ENCODE measurements at places on chromosomes 3 and 15.

GRCh38 chr3:136728473-136728872 lies 23.7 kb downstream of the STAG1 start:
- DNase-seq = no peak

DNA sequence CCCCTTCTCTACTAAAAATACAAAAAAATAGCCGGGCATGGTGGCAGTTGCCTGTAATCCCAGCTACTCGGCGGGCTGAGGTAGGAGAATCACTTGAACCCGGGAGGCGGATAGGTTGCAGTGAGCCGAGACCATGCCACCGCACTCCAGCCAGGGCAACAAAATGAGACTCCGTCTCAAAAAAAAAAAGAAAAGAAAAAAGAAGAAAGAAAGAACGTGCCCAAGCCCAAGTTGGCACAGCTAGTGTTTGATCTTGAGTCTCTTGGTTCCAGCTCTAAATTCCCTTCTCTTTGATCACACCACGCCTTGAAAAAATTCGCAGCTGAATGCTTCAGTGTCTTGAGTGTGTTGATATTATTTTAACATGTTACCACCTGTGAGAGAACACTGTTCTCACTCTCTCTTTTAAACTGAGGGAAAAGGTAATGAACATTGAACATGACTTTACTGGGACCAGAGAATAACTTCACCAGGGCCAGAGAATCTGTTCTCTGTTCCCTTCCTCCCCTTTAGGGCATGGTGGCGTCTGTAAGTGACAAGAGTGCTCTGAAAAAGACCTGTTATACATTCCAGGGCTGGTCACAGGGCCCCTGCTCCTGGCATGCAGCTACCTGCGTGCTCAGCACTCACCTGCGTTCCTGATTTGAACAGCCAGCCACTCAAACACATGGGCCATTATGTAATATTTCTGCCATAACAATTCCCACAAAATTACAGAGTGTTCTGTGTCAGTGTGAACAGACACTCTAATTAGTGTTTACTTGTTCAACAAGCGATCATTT lies 19.0 kb downstream of the SLCO3A1 start:
- no peak for DNase-seq

GRCh38 chr3:114953800-114954199 lies 193.3 kb downstream of the ZBTB20 start:
- no peak for DNase-seq

GRCh38 chr3:104396974-104397669 lies 969.6 kb upstream of the ALCAM start:
- DNase-seq = peak; percentile 13

- DNase-seq = no peak
Measured at GRCh38 chr3:46693038-46693891, at the start of gene ALS2CL. Gene ALS2CL (minus strand): TSS chr3:46693679. CDS start chr3:46689440, 4,239 bp downstream.

DNA sequence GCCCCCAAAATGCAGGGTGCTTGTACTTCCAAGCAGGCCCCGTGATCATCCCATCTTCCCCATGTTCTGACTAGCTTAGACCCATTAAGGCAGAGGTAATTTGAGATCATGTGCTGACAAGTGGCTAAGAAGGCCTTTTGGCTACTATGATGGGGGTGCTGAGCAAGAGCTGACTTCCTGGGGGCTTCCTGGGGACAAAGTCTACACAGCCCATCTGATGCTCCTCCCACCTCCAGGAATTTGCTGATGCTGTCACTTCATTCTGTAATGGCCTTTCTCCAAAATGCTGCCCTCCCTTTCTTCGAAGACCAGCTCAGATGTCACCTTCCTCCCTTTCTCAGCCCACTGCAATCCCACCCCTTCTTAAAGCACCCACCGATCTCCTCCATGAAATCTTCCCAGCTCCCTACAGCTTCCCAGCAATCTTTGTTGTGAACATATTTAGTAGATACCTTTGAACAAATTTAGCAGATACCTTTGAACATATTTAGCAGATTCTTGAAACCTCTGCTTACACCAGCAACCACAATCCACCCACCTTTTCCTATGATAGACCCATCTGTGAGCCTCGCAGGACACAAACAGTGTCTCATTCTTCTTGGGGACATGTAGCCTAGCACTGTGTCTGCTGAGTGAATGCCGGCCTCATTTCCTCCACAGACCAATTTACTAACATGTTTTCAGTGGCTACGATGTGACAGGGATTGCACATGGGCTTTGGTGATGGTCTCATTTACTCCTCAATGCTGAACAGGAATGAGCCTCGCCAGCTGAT lies 223.3 kb downstream of the EPHB1 start:
- no peak for DNase-seq

- no peak for DNase-seq
Measured at GRCh38 chr15:61457050-61457733, 228.1 kb upstream of the RORA start.

DNA sequence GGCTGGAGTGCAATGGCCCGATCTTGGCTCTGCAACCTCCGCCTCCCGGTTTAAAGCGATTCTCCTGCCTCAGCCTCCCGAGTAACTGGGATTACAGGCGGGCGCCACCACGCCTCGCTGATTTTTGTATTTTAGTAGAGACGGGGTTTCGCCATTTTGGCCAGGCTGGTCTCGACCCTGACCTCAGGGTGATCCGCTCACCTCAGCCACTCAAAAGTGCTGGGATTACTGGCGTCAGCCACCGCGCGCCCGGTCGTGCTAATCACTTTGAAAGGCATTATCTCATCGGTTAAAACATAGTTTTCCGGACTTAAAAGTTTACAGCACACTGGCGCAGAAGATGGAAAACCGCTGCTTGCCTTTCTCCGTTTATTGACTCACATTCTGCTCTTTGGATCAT lies 27.6 kb upstream of the MTHFS start:
- DNase-seq = no peak

- no peak for DNase-seq
Measured at GRCh38 chr3:71721651-71722157, 3.5 kb downstream of the EIF4E3 start.

DNA sequence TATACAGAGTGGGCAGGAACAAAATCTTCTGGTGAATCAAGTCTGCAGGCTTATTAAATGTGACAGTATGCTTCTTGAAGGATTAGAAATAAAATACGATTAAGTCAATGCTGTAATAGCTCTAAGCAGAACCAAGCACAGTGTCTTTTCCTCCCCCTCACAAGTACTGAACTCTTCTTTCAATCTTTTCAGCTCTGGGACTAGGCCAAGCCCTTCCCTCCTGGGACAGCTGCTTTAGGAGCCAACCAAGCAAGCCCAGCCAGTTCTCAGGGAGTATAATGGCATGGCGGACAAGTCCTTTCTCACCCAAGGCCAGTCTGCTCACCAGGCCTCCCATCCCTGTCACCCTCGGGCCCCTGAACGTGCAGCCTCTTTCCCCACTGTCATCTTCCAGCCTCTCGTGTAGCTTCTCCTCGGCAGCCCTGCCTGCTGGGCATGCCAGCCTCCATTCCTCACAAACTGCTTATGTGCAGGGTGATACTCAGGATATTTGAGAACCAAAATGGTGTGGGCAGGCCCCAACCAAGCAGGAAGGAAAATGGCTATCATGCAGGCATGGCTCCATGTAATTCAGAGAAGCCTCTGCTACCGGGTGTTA lies 8.4 kb upstream of the PPP1R2 start:
- peak; percentile 24 for DNase-seq

DNA sequence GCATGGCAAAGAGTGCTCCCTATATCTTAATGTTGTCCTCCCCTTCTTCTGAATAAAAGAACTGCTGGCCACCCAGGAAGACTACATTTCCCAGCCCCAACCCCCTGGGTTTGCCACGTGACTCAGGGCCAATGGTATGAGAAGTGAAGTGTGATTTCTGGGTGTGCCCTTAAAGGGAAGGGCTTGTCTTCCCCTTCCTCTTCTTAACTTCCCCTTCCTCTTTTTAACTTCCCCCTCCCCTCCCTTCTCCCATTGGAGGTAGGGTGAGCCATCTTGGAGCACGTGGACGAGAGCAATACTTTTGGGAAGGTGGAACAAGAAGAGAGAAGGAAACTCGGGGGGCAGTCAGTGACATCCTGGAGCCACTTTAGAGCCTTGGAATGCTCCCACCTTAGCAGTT lies 6.8 kb upstream of the KBTBD12 start:
- DNase-seq = no peak

- peak; percentile 64 for DNase-seq
Measured at GRCh38 chr3:157130467-157131251, 29.3 kb downstream of the CCNL1 start.

DNA sequence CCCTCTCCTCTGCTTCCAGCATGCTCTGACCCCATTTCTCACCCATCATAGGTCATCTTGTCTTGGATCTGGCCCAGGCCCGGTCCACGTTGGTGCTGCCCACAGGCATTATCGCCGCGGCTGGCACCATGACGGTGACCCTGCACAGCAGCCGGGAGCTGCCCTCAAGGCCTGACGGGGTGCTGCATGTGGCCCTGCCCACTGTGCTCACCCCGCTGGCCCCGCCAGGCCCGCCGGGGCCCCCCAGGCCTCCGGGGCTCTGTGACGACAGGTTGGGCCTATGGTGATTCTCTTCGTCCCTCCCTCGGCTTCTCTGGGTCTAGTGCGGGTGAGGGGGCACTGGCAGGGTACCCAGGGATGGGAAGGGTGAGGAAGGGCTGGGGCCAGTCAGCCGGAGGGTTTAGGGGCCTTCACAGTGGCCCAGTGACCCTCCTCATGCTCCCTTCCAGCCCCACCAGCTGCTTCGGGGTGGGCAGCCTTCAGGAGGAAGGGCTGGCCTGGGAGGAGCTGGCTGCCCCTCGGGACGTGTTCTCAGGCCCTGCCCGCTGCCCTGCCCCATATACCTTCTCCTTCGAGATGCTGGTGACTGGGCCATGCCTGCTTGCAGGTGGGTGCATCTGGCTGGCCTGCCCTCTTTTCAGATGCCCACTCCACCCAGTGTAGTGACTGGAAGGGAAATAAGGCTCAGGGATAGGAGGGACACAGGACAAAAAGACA lies 3.9 kb downstream of the VWA5B2 start:
- DNase-seq = no peak

- peak; percentile 31 for DNase-seq
Measured at GRCh38 chr15:83565553-83566159, 88.3 kb upstream of the ADAMTSL3 start.

DNA sequence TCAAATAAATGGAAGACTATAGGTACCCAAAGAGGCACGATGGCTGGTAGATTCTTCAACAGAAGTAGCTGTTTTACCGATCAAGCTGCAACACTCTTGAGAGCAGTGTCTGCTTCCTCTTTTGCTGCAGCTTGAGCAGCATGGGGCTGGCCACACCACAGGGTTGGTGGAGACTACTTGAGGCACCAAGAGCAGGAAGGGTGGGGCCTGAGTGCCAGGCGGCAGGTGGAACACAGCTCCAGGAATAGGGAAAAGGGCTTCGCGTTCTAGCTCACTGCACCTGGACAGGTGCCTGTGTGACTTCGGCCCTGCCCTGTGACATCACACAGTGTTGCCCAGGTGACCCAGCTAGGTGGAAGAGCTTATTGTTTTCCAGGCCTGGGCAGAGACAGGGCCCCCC lies at the start of gene CCDC33:
TSS of gene CCDC33 (plus strand) at position 365 of the 400 bp plus-strand sequence. CDS start 394 bp downstream, outside the sequence.
- no peak for DNase-seq

DNA sequence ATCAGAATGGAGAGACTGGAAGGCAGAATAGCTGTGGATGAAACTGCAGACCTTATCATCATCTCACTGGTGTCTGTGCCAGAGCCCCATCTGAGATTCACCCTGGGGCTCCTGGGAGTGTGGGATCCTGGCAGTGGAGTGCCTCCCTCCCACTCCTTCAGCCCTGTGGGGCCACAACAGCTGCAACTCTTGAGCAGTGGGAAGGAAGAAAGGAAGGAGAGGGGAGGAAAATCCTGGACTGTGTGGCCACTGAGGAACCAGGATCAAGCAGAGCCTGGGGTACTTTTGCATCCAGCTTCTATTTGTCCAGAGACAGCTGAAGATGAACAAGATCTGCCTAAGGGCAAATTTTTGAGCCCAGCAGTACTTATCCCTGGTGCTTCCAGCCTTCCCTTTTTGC lies 13.1 kb upstream of the ALDH1A2 start:
- no peak for DNase-seq

GRCh38 chr15:63277038-63277892 lies at the start of gene APH1B:
Gene APH1B (plus strand): TSS chr15:63277605. CDS start chr15:63277624, 19 bp downstream.
- DNase-seq = peak; percentile 72

DNA sequence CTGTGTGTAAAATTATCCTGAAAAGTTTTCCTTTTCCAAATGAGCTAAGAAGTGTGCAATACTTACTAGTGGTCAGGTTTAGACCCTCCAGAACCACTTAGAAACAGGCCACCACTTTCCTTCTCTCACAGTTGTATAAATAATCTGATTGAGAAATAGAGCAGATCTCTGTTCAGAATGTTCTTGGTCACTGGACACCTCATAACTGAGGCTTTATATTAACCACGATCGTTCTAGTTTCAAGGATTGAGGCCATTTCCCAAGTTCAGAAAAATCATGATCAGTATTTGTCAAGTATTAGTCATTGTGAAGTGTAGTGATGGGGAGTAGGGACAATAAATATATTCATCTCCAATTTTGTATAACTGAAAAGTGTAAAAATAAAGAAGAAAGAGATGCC lies 1.0 kb upstream of the MAP3K13 start:
- DNase-seq = peak; percentile 52

DNA sequence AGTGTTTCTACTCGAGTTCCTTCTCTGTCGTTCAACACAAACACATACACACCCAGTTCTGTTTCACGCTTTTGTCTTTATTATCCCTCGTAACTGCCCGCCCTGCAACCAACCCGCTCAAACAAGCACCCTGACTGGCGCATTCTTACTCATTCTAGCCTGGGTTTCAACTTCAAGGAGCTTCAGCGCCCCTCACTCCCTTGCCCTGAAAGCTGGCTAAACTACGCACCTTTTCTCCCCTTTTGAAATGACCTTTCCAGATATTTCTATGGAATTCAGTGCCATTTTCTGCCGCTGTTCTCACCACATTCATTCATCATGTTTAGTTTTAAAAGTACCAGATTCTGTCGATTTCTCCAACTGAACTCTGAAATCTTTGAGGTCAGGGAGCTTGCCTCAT lies 653 bp upstream of the MFSD1 start:
- DNase-seq = peak; percentile 12

GRCh38 chr3:80351201-80351600 lies 583.4 kb upstream of the ROBO1 start:
- DNase-seq = no peak

DNA sequence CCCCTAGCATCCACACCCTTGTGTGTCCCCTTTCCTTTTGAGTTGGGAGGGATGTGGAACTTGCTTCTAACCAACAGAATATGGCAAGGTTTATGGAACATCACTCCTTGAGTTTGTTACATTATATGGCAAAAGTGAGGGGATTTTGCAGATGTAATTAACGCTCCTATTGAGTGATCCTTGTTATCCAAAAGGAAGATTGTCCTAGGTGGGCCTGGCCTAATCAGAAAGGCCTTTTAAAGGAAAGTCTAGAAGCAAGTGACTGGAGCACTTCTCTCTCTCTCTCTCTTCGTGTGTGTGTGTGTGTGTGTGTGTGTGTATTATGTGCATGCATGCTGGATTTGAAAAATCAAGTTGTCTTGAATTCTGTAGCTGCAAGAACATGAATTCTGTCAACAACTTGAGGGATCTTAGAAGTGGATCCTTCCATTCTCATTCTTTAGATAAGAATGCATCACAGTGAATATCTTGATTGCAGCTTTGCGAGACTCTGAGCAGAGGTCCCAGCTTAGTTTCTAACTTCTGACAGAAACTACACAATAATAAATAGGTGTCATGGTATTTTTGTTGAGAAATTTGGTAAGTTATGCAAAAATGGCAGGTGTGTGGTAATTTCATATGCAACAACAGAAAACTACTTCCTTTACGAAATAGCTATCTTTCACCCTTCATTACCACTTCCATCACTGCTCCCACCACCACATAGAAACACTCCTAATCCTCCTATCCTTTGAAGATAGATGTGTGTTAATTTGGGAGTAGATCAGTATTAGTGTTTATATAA lies 360.9 kb upstream of the CBLB start:
- no peak for DNase-seq

GRCh38 chr3:189587664-189588040 lies 43.5 kb upstream of the TP63 start:
- peak; percentile 38 for DNase-seq
